ENCODE measurements at places on chromosomes 1 and 21. TPM values are rescaled to one million over a fixed set of nuclear protein-coding genes. Genes with fewer than 3 reads are reported as not detected.

DNA sequence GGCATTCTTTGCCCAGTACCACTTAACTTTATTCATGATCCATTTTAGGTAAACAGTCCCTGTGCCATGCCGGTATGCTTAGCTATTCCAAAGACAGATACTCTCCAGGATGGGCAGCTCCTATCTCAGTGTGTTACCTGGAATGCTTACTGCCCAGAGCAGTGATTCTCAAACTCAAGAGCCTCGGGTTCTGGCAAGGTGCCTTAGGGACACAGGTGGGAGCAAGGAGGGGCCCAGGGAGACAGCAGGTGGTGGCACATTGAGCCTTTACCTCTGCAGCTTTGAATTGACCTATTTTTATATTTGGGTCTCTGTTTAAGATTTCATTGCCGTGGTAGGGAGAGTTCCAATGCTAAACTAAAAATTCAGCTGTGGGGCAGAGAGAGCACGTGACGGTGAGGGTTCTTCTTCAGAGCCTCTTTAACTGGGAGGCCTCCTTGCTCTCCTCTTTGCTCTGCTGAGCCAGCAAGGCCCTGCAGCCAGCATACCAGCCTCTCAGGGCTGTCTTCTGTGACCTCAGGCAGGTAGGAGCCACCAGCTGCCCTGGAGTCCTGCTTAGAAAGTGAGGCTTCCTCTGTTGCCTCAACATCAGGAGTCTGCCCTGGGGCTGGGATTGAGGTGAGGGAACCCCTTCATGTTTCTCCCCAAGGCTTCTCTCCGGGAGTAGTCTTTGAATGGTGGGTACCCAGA is 20.2 kb downstream of the PHGDH start:
- H3K27me3 ChIP-seq: no peaks in the 10 kb centered on the region
- no peaks in the 10 kb centered on the region for H3K4me1 ChIP-seq
- no peak for DNase-seq
- H3K36me3 ChIP-seq: peaks cover 89% of the 10 kb centered on the region

DNA sequence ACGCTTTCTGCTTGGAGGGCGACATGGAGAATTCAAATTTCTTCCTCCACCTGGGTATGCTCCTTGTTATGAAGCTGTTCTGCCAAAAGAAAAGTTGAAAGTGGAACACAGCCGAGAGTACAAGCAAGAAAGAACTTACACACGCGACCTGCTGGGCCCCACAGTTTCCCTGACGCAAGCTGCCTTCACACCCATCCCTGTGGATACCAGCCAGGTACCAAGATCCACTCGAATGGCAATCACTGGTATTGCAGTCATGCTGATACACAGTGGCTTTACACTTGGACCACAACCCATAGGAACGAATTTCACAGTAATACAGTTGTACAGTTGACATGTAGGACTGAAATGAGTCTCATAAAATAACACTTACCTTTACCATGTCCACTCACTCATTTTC is 387.4 kb downstream of the ZP4 start:
- DNase-seq: no peak
- H3K4me1 ChIP-seq: no peaks in the 10 kb centered on the region
- no peak overlapping the region for H3K27ac ChIP-seq
- no peak overlapping the region for H3K4me3 ChIP-seq
- no peaks in the 10 kb centered on the region for H3K27me3 ChIP-seq
- H3K36me3 ChIP-seq: no peaks in the 10 kb centered on the region

GRCh38 chr1:157170677-157171515 is 32.7 kb upstream of the ETV3 start:
- no peak overlapping the region for H3K4me3 ChIP-seq
- no peaks in the 10 kb centered on the region for H3K27me3 ChIP-seq
- no peak overlapping the region for H3K27ac ChIP-seq
- peak; percentile 81 for DNase-seq

DNA sequence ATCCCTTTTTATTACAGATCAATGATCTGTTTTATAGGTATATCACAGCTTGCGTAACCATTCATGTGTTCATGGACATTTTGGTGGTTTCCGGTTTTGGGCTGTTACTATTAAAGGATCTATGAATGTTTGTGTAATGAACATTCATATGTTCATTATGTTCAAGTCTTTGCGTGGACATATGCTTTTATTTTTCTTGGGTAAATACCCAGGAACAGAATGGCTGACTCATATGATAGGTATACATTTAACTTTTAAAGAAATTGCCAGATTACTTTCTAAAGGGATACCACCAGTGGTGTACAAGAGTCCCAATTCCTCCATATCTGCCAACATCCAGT is 73.7 kb downstream of the SPATA46 start:
- no peak overlapping the region for H3K27ac ChIP-seq
- no peak overlapping the region for H3K4me3 ChIP-seq
- H3K27me3 ChIP-seq: no peaks in the 10 kb centered on the region
- H3K36me3 ChIP-seq: peaks cover 9% of the 10 kb centered on the region

- no peaks in the 10 kb centered on the region for H3K27me3 ChIP-seq
- H3K36me3 ChIP-seq: no peaks in the 10 kb centered on the region
- no peak for DNase-seq
- H3K27ac ChIP-seq: no peak overlapping the region
- no peak overlapping the region for H3K4me3 ChIP-seq
Measured at GRCh38 chr1:246199086-246199645, 307.9 kb downstream of the SMYD3 start.

DNA sequence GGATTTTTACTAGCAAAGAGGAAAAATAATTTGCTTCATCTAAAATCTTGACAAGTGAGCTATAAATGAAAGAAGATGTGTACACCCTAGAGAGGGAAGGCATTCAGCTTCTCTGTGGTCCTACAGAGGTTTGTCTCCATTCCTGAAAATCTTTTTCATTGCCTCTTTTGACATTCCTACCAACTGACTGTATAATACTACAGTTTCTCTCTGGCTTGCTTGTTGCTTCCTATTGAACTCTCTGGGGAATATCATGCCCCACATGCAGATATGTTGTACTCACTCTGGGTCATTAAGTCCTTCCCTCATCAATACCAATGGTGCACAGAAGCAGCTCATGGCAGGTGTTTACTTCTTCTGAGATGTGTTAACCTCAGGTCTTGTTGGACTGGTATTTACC is 371.2 kb upstream of the PLXNA2 start:
- H3K4me1 ChIP-seq: no peaks in the 10 kb centered on the region
- H3K27me3 ChIP-seq: no peaks in the 10 kb centered on the region
- no peak overlapping the region for H3K4me3 ChIP-seq
- no peak overlapping the region for H3K27ac ChIP-seq

- DNase-seq: no peak
- no peaks in the 10 kb centered on the region for H3K36me3 ChIP-seq
- H3K27me3 ChIP-seq: peaks cover 60% of the 10 kb centered on the region
- H3K27ac ChIP-seq: no peak overlapping the region
Measured at GRCh38 chr1:61056196-61056572, 26.2 kb upstream of the NFIA start.

GRCh38 chr1:163076446-163076845 is 7.3 kb downstream of the RGS4 start:
- H3K27me3 ChIP-seq: no peaks in the 10 kb centered on the region
- no peak for DNase-seq
- H3K4me3 ChIP-seq: no peak overlapping the region
- H3K36me3 ChIP-seq: no peaks in the 10 kb centered on the region
- H3K27ac ChIP-seq: no peak overlapping the region

DNA sequence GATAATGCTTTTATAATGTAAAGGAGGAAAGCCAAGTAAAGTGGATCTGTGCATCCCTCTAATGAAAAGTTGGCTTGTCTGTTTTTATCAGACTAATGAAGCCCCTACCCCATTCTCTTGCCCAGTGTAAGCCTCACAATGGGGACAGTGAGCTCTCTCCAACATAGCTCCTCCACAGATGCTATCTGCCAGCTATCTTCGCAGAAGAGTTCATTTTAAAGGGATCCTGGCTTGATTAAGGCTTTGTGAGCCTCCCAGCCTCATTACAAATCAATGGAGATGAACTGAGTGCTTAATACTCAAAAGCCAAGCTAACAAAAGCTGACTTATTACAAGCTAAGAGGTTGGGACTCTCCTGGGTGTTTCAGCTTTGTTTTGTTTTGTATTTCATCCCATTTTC is 514.7 kb downstream of the NUF2 start:
- no peak for DNase-seq
- no peaks in the 10 kb centered on the region for H3K36me3 ChIP-seq
- H3K4me1 ChIP-seq: no peaks in the 10 kb centered on the region
- H3K4me3 ChIP-seq: no peak overlapping the region
- no peaks in the 10 kb centered on the region for H3K27me3 ChIP-seq
- H3K27ac ChIP-seq: no peak overlapping the region

DNA sequence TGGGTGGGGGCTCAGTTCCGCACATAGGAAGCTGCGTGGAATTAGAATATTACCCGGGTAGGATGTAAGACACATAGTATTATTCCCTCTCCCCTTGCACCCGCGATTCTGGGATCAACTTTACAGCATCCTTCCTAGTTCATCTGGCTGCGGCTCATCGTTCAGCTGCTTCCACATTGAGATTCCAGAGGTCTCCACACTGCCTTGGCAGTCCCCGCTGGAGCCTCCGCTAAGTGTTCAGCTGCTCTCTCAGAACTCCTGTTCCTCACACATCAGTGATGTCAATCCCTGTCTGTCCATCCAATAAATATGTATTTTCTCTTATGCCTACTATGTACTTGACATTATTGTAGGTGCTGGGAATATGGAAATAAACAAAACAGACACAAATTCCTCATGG is 135.6 kb upstream of the SYT6 start:
- no peak overlapping the region for H3K27ac ChIP-seq
- H3K27me3 ChIP-seq: no peaks in the 10 kb centered on the region
- DNase-seq: no peak
- peaks cover 4% of the 10 kb centered on the region for H3K4me1 ChIP-seq
- no peak overlapping the region for H3K4me3 ChIP-seq
- H3K36me3 ChIP-seq: no peaks in the 10 kb centered on the region

DNA sequence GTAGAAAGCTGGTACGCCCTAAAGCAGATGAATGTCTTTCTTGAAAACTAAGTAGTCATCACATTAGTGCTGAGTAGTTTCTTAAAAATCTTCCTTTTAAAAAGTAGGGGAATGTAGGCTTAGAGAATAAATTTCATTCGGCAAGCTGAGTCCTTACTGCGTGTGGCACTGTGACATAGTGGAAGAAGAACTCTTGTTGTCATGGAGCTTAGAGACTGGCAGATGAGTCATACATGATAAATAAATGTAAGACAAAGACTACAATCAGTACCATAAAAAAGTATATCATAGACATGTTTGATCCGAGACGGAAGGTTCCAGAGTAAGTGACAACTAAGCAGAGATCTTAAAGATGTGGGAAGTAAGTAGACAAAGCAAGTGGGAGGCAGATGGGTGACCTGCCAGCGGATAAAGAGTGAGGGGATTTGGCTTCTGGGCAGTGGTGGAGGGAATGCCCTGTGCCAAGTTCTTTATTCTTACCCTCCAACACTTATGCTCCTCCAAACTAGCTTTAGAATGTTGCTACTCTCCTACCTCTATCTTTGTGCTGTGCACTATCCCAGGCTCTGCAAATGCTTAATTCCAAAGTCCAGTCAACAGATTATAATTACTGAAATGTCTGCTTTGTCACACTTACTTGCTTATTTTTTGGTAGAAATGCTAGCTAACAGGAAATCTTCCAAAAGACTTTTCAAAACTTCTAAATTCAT is 608.5 kb upstream of the USP24 start:
- no peak for DNase-seq
- no peaks in the 10 kb centered on the region for H3K4me1 ChIP-seq
- no peak overlapping the region for H3K4me3 ChIP-seq
- H3K36me3 ChIP-seq: no peaks in the 10 kb centered on the region
- H3K27ac ChIP-seq: no peak overlapping the region
- H3K27me3 ChIP-seq: no peaks in the 10 kb centered on the region

- no peaks in the 10 kb centered on the region for H3K4me1 ChIP-seq
- no peaks in the 10 kb centered on the region for H3K27me3 ChIP-seq
- no peak for DNase-seq
- H3K27ac ChIP-seq: no peak overlapping the region
Measured at GRCh38 chr1:227766015-227766634, 30.9 kb downstream of the SNAP47 start.

GRCh38 chr1:217389895-217390294 is 241.0 kb downstream of the GPATCH2 start:
- H3K27me3 ChIP-seq: no peaks in the 10 kb centered on the region
- H3K4me1 ChIP-seq: no peaks in the 10 kb centered on the region
- no peak overlapping the region for H3K4me3 ChIP-seq
- H3K27ac ChIP-seq: no peak overlapping the region
- no peak for DNase-seq

CLDN8 gene
- total RNA-seq: not detected

C4BPB gene
- total RNA-seq: not detected

OMA1 gene
- 11.0 TPM for total RNA-seq

TNFRSF14 gene
- 0.29 TPM for total RNA-seq

CLDN17 gene
- total RNA-seq: not detected

DHX9 gene
- total RNA-seq: 338 TPM

HTR6 gene
- 0.29 TPM for total RNA-seq

SLAMF6 gene
- not detected for total RNA-seq

OR2T35 gene
- total RNA-seq: not detected

RAB13 gene
- total RNA-seq: 122 TPM
